Naive thymus-derived CD8-positive, alpha-beta T cell (primary cell): ENCODE measurements at places on chromosomes 4 and X. TPM values are rescaled to one million over a fixed set of nuclear protein-coding genes. Genes with fewer than 3 reads are reported as not detected.

DNA sequence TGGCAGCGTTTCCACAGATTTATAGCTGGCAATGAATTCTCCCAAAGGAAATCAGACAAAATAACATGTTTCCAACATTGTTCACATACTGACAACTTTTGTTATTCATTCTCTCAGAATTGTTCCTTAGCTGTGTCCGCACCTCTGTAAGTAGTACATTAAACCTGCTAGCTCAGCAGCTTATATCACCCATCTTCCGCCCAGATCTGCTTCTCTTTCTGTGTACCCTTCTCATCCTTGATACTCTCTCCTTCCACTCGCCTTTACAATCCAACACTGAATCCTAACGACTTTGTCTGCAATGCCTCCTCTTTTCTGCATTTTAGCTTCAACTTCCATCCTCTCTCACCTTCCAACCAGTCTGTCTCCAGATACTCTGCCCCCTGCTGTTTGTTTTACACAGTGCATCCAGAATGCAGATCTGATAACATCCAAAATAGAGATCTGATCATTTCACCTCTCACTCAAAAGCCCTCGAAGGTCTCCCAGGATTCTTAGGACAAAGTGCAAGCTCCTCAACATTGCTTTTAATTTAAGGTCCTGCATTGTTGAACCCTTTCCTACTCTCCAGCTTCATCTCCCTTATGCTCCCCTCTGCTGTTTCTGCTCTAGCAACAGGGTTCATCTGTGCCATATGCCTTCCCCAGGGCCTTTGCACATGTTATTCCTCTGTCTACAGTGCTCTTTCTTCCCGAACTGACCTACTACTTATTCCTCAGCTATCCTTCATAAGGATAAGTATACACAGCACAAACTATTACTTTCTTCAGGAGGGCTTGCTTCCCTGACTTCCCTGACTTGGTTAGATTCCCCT, 67.3 kb upstream of the VBP1 start:
- no peak overlapping the region for H3K27ac ChIP-seq
- no peaks in the 10 kb centered on the region for H3K27me3 ChIP-seq
- no peak overlapping the region for H3K4me3 ChIP-seq
- peaks cover 13% of the 10 kb centered on the region for H3K4me1 ChIP-seq
- peaks cover 11% of the 10 kb centered on the region for H3K36me3 ChIP-seq

DNA sequence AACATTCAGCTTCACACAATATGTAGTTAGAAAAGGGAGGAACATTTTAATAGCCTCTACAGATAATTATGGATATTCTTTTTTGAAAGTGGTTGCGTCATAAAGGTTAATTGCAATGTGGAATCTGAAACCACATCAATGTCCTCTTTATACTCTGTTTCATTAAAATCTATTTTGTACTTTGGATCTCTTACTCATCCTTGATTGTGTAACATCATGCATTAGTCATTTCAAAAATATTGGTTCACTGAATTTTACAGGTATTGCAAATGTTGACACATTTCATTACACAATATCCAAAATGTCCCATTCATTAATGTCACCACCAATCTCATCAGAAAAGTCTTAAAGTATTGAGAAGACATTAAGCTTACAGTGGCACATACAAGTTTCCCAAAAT, 62.7 kb upstream of the USP9X start:
- H3K36me3 ChIP-seq, result no peaks in the 10 kb centered on the region
- H3K27ac ChIP-seq, result no peak overlapping the region
- no peaks in the 10 kb centered on the region for H3K27me3 ChIP-seq
- no peak overlapping the region for H3K4me3 ChIP-seq
- no peaks in the 10 kb centered on the region for H3K4me1 ChIP-seq

DNA sequence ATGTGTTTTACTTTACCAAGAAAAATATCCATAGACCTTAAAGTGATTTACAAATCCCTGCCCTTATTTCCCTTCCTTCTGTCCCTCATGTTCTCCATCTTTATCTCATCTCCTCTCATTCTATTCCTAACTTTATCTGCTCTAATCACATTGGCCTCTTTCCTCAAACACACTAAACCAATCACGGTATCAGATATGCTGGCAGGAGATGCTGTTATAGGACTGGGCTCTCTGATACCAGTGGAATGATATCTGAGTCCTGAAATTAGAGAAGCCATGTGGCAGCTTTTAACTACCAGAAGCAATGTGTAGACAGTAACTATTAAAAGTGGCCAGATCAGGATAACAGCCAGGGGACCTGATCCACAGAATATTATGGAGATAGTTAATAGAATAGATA, 49.9 kb upstream of the GIMD1 start:
- H3K4me3 ChIP-seq, result no peak overlapping the region
- no peak overlapping the region for H3K27ac ChIP-seq
- no peak for DNase-seq
- no peaks in the 10 kb centered on the region for H3K36me3 ChIP-seq
- peaks cover 23% of the 10 kb centered on the region for H3K27me3 ChIP-seq

- no peaks in the 10 kb centered on the region for H3K27me3 ChIP-seq
- H3K4me3 ChIP-seq, result no peak overlapping the region
- no peaks in the 10 kb centered on the region for H3K4me1 ChIP-seq
- DNase-seq, result no peak
- no peak overlapping the region for H3K27ac ChIP-seq
- H3K36me3 ChIP-seq, result no peaks in the 10 kb centered on the region
Observed at GRCh38 chr4:29619168-29619567, 1101.0 kb upstream of the PCDH7 start.

DNA sequence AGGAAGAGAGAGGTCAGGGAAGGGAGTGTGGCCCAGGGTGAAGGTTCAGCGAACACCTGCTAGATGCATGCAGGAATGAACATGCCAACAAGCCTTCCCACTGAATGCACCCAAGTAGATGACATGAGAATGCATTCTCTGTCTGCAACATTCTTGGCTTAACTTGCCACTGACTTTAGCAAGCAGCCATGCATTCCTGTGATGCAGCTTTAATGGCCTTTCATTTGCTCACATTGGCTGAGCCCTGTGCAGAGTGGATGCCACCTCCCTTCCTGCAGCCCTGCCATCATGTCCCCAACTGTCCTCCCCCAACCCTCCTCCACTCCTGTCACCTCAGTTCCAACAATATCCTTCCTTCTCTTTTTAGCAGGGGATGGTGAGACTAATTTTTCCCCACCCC, 25.3 kb upstream of the MTNR1A start:
- no peak for DNase-seq
- no peaks in the 10 kb centered on the region for H3K36me3 ChIP-seq
- no peak overlapping the region for H3K4me3 ChIP-seq
- no peak overlapping the region for H3K27ac ChIP-seq
- H3K27me3 ChIP-seq, result no peaks in the 10 kb centered on the region
- H3K4me1 ChIP-seq, result no peaks in the 10 kb centered on the region

DNA sequence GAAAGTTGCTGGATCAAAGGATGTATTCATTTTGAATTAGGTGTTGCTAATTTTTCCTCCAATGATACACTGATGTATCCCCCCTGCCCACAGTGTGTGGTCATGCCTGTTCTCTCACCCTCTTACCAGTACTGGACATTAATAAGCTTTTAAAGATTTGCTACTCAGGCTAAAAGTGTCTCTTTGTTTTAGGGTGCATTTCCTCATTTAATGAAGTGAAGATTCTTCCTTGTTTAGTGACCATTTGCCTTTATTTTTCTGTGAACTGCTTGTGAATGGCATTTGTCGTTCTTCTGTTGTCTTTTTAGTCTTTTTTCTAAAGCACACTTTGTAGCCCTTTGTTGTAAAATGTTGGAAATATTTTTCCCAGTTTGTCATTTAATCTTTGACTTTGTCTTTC, 5.0 kb downstream of the MSMO1 start:
- no peak overlapping the region for H3K27ac ChIP-seq
- H3K27me3 ChIP-seq, result no peaks in the 10 kb centered on the region
- H3K4me3 ChIP-seq, result no peak overlapping the region
- H3K36me3 ChIP-seq, result peaks cover 2% of the 10 kb centered on the region
- peaks cover 49% of the 10 kb centered on the region for H3K4me1 ChIP-seq
- DNase-seq, result no peak

GRCh38 chr4:8133897-8134563, 24.6 kb downstream of the ABLIM2 start:
- H3K4me1 ChIP-seq, result no peaks in the 10 kb centered on the region
- H3K27ac ChIP-seq, result no peak overlapping the region
- no peak overlapping the region for H3K4me3 ChIP-seq
- peaks cover 7% of the 10 kb centered on the region for H3K27me3 ChIP-seq
- DNase-seq, result no peak

- no peaks in the 10 kb centered on the region for H3K36me3 ChIP-seq
- no peak for DNase-seq
- H3K4me1 ChIP-seq, result no peaks in the 10 kb centered on the region
- H3K27ac ChIP-seq, result no peak overlapping the region
- peaks cover 6% of the 10 kb centered on the region for H3K27me3 ChIP-seq
Observed at GRCh38 chrX:132651421-132652086, 162.7 kb upstream of the MBNL3 start.

The ATP11C gene
- 35.5 TPM for total RNA-seq
